ENCODE measurements at places on chromosomes 4 and X. TPM values are rescaled to one million over a fixed set of nuclear protein-coding genes. Genes with fewer than 3 reads are reported as not detected.

The IL15 gene
- 1.3 TPM for total RNA-seq

The SYTL5 gene
- total RNA-seq: under 0.01 TPM

The TMEM156 gene
- not detected for total RNA-seq

The F8A3 gene
- 2.9 TPM for total RNA-seq

The VCX gene
- total RNA-seq: not detected

The POU3F4 gene
- total RNA-seq: not detected

The ARSJ gene
- total RNA-seq: 29.0 TPM

The MAGEA11 gene
- total RNA-seq: not detected

The TEX11 gene
- under 0.01 TPM for total RNA-seq
